ENCODE measurements at places on chromosomes 13 and 19.

- no peak for DNase-seq
Measured at GRCh38 chr13:106651442-106651841, 83.5 kb upstream of the ARGLU1 start.

GRCh38 chr13:89763005-89763404 is 1584.5 kb upstream of the MIR17HG start:
- DNase-seq, result no peak

DNA sequence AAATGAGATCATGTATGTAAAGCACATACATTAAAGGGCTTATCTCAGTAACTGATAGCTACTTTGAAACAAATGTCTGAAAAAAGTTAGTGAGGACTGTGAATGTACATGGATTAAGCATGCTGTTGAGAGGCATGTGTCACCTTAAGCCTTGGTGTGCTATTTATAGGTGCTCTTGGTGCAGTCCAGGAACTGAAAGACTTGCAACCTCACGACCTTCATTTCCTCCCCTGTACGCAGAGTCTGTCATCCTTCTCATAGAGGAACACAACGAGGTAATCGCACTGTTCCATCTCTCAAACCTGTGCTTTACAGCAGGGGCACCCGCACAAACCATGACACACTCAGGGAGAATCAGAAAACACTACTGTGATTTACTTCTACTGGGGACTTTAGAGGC is 65.6 kb downstream of the UFM1 start:
- no peak for DNase-seq

DNA sequence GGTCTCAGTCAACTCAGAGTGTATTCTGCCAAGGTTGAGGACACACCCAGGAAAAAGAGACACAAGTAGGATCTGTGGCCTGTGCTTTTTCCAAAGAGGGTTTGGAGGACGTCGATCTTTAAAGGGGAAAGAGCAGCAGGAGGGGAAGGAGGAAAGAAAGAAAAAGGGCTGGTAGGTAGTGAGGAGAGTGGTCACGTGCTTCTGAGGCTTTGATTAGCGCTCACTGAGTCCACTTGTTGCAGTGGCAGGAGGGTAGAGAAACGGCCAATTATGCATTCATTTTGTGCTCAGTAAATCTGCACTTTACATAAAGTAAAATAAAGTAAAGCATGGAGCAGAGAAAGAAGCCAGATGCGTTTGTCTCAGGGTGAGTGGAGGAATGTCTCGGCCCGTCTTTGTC is 126.0 kb upstream of the VSTM2B start:
- DNase-seq, result no peak

- DNase-seq, result no peak
Measured at GRCh38 chr19:55494172-55494761, 6.0 kb downstream of the SSC5D start.

GRCh38 chr19:39405958-39406655 is 540 bp upstream of the ZFP36 start:
- peak; percentile 86 for DNase-seq

- DNase-seq, result no peak
Measured at GRCh38 chr13:89310943-89311672, 1639.9 kb downstream of the SLITRK5 start.

DNA sequence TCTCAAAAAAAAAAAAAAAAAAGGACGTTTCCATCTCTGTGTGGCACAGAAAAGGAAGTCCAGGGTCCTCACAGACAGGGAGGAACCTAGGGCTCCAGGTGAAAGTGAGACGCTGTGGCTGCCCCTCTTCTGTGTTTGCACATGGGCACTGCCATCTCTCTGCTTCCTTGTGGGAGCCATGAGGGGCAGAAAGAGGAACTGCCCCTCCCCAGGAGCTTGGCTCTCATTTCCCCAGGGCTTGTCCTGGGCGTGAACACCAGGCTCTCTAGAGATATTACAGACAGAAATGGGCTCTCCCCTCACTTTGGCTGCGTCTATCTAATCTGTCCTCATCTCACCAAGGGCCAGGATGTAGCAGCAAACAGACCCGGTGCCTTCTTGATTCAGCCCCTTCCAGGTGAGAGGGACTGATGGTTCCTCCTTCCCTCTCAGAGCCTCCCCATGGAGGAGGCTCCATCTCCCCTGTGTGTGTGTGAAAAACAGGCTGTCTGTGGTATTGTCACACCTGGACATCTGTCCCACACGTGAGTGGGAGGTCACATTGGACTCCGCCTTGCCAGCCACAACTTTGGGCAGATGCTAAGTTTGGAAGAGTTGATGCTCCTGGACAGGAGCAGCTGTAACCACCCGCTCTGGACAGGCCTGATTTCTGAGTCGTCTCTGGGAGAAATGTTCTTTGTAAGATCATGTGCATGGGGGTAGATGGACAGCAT is 840 bp upstream of the LILRA4 start:
- no peak for DNase-seq

DNA sequence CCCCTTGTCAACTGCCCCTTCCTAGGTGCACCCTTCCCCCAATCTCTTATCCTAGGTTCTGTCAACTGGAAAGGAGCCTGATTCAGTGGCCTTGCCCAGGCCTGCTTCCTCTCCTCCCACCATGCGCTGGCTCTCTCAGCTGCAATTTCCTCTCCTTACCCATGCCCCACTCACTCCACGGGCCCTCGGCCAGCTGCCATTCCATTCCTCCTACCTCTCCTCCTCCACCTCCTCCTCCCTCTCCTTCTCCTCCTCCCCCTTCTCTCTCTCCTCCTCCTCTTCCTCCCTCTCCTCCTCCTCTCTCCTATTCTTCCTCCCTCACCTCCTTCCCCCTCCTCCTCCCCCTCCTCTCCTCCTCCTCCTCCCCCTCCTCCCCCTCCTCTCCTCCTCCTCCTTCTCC is 9.6 kb upstream of the TIMM44 start:
- no peak for DNase-seq

DNA sequence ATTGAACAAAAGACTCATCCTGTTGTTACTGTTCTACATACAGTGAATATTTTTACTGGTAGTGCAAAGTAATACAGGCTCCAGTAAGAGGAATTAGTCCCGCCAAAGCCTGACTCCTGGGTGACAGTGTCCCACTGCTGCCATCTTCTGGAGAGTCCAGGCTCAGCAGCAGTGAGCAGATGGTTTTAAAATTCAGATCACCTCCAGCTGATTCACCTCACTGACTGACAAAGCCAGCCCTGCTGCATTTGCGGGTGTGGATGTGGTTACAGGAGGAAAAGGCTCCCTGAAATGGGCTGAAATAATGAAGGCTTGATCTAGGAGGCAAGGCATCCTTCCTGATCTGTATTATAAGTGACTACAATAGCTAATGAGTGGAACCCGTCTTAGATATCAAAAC is 18.3 kb downstream of the PABPC3 start:
- DNase-seq, result peak; percentile 67

DNA sequence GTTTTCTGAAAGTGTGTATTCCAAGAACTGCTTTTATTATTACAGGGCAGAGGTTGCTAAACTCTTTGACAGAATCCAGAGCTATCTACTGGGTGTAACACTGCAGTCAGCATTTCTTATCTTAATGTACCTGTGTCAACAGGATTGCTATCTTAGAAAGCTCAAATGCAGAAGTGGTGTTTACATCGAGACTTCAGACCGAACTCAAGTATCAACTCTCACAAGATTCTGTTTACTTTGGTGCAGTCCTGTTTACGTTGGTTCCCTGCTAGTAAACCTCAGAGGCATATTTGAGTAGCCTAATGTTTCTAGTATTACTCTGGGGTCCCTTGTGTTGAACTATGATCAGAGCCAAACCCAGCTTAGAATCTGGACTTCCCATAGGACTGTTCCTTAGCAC is 20.5 kb downstream of the SLC15A1 start:
- no peak for DNase-seq

GRCh38 chr13:28585561-28585960 is 73.4 kb upstream of the POMP start:
- no peak for DNase-seq

DNA sequence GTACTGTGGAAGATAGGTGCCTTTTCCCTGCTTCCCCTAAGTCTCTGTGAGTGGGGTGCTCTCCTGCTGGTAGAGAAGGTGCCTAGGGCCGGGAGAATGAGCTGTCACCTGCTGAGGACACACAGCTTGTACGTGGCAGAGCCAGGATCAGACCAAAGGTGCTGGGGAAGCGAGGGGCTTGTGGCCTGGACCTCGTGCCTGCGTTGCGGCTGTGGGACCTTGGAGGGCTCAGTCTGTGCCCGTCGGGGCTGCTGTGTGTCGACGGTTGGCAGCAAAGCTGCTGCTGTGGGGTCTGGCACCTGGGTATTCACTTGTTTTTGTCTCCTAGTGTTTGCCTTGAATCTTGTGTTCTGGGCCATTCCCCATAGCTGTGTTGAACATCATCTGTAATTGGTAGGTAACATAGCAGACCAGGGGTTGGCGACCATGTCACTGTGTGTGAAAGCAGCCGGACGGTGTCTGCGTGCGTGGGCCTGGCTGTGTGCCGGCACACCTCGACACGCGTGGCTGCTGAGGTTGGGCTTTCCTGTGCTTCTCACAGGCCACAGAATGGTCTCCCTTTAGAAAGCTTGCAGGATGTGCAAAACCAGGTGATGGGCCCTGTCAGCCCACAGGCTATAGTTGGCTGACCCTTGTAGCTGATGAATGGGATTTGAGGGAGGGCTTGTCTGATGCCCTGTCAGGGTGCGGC is 9.2 kb downstream of the U2AF2 start:
- no peak for DNase-seq

- no peak for DNase-seq
Measured at GRCh38 chr19:56927294-56927693, 86.8 kb upstream of the PEG3 start.

DNA sequence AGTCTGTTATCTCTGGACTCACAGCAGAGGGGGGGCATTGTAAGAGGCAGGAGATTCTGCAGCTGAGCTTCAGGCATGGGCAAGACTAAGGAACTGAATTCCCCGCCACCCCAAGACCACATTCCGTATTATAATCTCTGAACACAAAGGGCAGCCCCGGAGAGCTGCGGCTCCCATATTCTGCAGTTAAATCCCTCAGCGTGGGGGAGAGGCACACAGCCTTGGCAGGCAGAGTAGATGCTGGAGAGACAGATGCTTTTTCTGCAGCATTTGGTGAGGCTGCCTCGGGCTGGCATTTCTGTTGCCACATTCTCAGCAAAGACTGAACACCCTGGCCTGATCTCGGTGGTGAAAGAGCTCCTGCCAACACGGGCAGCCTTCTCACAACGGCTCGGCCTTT is 12.9 kb downstream of the CHAF1A start:
- no peak for DNase-seq

DNA sequence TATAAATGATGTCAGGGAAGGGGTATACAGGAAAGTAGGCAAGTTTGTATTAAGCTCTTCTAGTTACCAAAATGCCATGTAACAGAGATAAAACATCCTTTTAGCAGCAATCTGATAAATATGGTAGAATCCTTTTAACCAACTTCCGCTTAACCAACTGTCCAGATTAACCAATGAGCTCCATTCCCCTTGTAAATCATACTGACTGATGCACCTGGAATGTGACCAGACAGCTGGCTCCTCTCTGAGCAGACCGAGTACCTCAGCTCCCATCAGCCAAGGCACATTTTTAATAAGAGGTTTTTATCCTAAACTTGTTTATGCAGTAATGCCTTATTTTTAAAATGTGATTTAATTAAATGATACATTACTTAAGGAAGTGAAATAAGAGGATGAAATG is 66.4 kb downstream of the KLF12 start:
- no peak for DNase-seq

DNA sequence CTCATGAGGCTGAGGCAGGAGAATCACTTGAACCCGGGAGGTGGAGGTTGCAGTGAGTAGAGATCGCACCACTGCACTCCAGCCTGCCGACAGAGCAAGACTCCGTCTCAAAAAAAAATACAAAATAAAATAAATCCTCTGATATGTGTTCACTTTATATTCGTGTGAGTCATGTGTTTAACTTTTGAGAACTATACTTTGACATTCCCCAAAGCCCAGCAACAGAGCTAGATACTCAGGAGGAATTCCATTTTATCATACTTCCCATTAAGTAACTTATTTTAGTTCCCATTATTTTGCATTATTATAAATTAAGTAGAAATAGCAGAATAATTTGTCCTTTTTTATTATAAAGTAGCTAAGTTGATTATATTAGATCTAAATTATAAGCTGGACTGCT is 3.3 kb upstream of the CHAMP1 start:
- DNase-seq, result no peak

GRCh38 chr13:90746230-90746629 is 601.3 kb upstream of the MIR17HG start:
- DNase-seq, result no peak

DNA sequence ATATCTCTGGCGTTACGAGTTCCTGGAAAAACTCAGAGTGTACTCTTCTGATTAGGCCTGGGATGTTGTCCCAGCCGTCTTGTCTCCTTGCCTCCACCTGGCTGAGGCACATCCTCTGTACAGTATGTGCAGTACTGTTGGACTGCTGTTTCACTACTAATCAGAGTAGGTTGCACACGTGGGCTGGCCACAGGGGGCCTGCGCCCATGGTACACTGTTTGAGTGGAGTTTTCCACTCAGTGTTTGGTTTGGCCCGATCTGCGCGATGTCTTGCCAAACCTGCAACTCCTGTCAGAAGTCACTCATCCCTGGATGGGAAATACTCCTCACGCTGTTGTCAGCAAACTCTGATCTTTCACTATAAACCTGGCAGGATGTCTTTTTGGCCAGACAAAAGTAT is 189.6 kb upstream of the CSNK1A1L start:
- DNase-seq, result no peak

- no peak for DNase-seq
Measured at GRCh38 chr19:30886222-30886621, 463.0 kb downstream of the TSHZ3 start.

DNA sequence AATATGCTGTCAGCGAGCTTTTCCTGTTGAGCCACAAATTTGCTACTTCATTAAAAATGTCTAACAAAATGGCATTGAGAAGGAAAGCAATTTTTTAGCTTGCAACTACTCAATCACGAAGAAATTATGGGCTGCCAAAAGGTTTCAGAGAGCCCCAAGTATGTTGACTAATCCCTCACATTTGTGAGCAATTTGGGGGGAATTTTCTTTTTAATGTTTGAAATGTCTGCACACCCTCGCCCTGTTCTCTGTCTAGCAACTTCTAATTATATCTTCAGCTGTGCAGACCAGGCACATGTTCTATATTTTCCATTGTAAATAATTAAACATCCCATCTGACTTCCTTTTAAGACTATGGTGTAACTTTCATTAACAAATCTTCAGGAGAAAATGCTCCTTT is 192.9 kb downstream of the DCT start:
- no peak for DNase-seq

- no peak for DNase-seq
Measured at GRCh38 chr19:6744381-6745301, 5.2 kb downstream of the TRIP10 start.

- DNase-seq, result no peak
Measured at GRCh38 chr13:45728759-45729158, 26.6 kb downstream of the CBY2 start.

DNA sequence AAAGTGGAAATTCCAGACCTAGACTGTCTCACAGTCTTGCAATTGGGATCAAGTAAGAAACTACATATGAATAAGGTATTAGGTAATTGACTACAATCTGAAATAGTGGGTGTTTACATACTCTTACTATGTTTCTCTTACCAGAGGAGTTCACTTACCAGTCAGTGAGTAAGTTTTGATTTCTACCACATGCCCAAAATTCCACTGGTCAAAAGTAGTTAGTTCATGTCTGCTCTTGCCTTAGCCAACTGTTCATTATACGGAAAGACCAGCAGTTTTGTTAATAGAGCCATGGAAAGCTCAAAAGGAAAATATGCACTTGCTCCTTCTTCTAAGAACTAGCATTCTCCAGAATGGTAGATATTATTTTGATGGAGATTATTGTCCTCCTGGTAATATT is 490.8 kb downstream of the RFC3 start:
- no peak for DNase-seq
